ENCODE measurements at places on chromosomes 3 and 15.

GRCh38 chr3:142489572-142490323, 41.9 kb upstream of the XRN1 start:
- DNase-seq = peak; percentile 20

DNA sequence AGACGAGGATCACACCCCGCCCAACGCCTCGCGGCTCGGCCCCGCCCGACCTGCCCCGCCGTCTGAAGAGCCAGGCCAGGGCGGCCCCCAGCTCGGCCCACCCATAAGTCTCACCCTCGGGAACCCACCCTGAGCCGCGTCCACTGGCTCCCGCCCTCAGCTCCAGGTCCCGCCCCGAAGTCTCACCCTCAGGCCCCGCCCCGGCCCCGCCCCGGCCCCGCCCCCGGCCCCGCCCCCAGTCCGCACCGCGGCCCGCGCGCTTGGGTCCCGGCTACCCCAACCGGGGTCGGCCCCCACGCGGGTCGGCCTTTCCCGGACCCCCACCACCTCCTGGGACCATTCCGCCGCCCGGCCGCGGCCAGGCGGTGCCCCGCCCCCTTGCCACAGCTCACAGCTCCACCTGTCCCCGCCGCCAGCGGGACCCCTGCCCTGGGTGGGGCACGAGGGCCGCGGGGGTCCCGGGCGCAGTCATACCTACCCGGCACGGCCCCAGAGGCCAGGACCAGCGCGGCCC, 489 bp downstream of the CSPG5 start:
- DNase-seq = peak; percentile 16

DNA sequence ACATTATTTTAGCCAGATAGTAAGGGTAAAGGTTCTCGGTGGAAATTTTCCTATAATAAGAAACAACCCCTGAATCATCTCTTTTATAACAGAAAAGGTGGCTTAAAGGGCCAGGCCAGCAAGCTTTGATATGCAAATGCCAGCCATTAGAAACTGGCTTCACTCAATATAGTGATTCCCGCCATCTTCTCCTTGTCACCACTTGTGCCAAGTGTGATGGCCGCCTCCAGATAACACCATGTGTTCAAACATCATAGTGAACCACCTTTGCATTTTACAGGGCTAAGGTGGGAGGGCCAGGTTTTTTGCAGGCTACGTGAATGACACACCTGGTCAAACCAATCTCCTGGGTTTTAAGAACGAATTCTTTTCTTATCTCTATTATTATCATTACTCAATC, 31.3 kb downstream of the NCEH1 start:
- DNase-seq = no peak

DNA sequence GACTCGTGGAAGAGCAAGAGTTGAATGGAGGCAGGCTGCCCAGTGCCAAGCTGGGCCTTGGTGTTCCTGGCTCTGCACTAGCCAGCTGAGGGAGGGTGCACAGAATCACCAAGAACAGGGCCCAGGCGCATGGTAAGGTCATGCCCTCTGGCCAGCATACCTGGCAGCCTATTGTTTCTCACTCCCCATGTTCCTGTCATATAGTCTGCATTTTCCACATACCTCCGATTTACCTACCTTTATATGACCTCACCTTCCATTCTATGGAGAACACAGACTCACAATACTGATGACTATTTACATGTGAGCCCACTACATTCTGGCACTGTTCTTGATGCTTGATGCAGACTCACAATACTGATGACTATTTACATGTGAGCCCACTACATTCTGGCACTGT, 5.4 kb downstream of the CLEC3B start:
- no peak for DNase-seq

DNA sequence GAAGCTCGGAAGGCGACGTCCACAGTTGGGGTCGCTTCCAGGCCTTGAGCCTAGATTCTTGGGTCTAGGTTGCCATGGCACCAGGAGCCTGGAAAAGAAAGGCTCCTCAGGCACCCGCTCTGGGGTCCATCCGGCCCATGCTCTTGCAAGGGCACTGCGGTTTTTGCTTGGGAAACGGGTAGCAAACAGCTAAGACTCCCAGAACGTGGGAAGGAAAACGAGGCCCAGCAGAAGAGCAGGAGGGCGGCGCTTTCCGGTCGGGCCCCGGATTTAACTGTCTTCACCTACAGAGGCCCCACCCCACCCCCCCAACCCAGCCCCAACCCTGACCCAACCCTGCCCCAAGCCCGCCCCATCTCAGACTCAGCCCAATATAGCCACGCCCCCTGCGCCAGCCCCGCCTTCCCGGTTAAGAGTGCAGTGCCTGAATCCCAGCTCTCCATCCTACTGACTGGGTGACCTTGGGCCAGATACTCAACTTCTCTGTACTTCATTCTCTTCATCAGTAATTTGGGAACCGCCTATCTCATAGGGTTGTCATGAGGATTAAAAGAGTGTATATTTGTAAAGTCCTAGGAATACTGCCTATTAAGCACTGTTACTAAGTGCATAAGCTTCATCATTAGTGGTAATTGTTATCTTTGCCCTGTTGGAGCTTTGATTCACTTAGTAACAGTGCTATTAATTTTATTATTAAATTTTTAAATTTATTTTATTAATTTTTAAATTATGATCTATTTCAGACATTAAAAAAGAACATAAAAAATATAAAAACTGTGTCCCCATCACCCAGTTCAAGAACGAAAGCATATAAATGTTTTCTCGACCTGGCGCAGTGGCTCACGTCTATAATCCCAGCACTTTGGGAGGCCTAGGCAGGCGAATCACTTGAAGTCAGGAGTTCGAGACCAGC, 28.4 kb upstream of the SMAD6 start:
- no peak for DNase-seq

- peak; percentile 63 for DNase-seq
Observed at GRCh38 chr15:73273181-73274002, 95.4 kb downstream of the HCN4 start.

- DNase-seq = no peak
Observed at GRCh38 chr15:58760385-58761009, 10.6 kb upstream of the MINDY2 start.

GRCh38 chr3:23966328-23966727, 21.2 kb downstream of the NR1D2 start:
- no peak for DNase-seq

GRCh38 chr3:154251610-154252009, 72.7 kb downstream of the DHX36 start:
- no peak for DNase-seq

- DNase-seq = no peak
Observed at GRCh38 chr3:7798276-7798675, 703.3 kb upstream of the LMCD1 start.

DNA sequence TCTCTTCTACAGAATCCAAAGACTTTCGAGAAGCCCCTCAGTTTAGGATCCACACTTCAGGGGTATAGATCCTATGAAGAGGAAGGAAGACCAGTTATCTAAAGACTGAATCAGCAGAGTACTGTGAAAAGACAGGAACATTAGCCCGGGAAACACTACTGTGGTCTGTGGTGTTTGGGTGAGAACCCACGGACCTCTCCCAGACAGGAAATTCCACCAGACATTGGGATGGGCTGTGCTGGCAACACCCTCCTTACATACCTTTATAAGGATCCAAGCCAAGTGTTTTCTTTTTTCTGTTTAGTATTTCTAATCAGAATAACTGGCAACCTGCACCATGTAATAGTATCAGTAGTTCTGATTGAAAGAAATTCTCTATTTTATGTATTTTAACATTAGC, 14.1 kb downstream of the TMEM207 start:
- DNase-seq = no peak

DNA sequence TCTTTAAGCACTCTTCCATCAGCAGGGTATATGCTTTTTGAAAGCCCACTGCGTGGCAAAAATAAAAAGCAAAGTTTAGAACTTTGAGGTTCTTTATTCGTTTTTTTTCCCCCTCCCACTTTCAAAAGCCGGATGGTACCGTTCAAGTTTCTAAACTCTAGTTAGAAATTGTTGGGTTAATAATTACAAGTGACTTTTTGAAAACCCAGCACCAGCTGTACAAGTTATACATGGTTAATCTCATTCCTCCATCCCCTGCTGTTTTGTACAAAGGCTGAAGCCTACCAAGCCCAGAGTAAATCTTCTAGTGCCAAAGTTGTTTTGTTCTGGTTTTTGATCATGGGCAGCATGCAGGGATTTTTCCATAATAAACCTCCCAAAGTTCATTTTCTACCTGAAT, 48.6 kb downstream of the WDR72 start:
- no peak for DNase-seq

- no peak for DNase-seq
Observed at GRCh38 chr3:186998937-186999368, 68.6 kb downstream of the ST6GAL1 start.

DNA sequence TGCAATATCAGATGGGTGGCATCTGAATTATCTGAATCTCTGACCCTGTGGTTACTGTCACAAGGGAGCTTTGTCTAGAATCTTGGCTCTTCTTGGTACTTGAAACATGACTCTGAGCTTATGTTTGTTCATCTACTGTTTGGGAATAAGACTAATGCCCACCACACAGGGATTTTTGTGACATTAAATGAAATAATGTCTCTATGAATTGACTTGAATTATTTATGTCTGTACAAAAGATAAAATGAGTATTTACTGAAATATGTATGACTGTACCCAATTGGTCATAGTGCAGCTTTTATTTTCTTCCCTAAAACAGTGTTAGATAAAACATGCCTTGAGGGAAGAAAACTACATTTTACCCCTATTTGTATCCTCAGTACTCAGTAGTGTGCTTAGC, 87.9 kb upstream of the ZPLD1 start:
- DNase-seq = no peak

DNA sequence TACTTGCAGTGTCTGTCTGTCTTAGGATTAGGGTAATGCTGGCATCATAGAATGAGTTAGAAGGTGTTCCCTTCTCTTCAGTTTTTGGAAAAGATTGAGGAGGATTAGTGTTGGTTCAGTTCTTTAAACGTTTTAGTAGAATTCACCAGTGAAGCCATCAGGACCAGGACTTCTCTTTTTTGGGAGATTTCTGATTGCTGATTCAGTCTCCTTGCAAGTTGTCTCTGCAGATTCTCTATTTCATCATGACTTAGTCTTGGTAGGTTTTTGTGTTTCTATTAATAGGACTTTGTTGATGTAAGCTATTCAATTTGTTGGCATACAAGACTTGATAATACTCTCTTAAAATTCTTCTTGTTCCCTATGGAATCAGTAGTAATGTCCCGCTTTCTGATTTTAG, 48.9 kb downstream of the STT3B start:
- DNase-seq = no peak

- DNase-seq = no peak
Observed at GRCh38 chr3:133984975-133985374, 44.8 kb downstream of the SLCO2A1 start.

DNA sequence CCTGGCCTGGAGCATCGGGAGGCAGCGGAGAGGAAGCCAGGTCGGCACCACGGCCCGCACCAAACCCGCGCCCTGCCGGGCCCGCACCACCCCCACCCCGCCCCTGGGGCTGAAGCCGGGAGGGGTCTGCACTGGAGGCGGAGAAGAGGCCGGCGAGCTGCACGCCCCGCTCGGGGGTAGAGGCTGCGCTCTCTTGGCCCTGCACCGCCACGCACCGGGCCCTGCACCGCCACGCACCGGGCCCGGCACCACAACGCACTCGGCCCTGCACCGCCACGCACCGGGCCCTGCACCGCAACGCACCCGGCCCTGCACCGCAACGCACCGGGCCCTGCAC, 41.4 kb downstream of the MUC20 start:
- DNase-seq = no peak

GRCh38 chr3:115194476-115194875, 47.4 kb upstream of the ZBTB20 start:
- no peak for DNase-seq

- DNase-seq = no peak
Observed at GRCh38 chr3:30810625-30811024, 83.8 kb downstream of the GADL1 start.

GRCh38 chr3:47932421-47932820, 83.8 kb downstream of the MAP4 start:
- DNase-seq = no peak

DNA sequence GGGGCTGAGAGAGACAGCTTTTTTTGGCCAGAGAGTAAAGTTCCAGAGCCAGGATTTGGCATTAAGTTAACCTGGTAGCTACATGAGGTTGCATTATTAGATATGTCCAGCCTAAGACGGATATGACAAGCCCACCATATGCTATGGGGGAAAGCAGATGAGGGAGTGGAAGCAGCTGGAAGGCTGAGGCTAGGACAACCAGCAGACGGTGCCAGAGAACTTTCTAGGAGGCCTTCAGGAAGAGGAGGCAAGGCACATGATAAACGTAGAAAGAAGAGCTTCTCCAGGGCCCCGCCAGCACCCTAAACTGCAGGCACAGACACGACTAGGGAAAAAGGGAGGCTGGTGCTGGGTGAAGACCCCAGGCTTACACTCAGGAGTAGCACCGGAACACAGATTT, 87.0 kb downstream of the CTNNB1 start:
- DNase-seq = no peak

- DNase-seq = no peak
Observed at GRCh38 chr3:55780913-55781312, 293.8 kb upstream of the WNT5A start.

DNA sequence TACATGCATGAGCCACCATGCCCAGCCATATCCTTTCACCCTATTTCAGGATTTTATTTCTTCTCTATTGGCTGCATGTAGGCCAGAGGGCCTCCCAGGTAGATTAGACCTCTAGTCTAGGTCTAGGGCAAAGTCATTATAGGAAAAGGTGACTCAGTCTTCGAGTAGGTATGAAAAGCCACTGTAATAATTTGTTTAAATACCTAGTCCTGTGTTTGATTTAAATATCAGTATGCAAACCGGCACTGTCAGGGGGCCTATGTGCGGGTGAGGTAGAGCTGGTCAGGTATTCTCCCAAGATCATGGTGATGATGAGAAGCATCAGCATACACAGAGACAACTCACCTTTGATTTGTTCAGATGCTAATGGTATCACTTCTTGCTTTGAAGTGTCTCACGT, 101.4 kb upstream of the UMPS start:
- no peak for DNase-seq

DNA sequence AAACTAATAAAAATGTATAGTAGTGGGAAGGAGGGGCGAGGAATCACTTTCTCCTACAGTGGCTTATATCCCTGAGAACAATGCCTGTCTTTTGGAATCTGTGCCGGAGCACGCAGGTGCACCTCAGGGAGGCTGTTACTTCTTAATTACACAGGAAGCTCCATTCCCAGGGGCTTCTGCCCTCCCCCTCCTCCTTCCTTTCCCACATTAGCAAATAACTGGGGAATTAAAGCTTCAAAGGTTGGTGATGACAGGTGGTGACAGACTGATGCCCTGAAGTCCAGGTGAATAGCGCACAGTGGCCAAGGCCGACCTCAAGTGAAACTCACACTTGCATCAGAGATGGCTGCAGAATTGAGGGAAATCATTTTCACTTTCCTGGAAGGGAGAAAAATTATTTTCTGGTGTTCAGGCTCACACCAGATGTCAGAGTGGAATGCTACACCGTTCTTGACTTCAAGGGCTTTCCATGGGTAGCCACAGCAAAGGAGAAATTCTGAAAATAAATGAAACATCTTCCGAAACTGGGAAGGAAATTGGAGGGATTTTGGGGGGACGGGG, 3.7 kb downstream of the GRAMD2A start:
- no peak for DNase-seq

- DNase-seq = no peak
Observed at GRCh38 chr3:42094128-42094527, 3.0 kb downstream of the TRAK1 start.

- no peak for DNase-seq
Observed at GRCh38 chr15:59028387-59028955, 41.0 kb downstream of the RNF111 start.
